ENCODE measurements at places on chromosomes 4 and X.

GRCh38 chr4:101020956-101021355, 326.4 kb downstream of the PPP3CA start:
- DNase-seq = peak; percentile 16

DNA sequence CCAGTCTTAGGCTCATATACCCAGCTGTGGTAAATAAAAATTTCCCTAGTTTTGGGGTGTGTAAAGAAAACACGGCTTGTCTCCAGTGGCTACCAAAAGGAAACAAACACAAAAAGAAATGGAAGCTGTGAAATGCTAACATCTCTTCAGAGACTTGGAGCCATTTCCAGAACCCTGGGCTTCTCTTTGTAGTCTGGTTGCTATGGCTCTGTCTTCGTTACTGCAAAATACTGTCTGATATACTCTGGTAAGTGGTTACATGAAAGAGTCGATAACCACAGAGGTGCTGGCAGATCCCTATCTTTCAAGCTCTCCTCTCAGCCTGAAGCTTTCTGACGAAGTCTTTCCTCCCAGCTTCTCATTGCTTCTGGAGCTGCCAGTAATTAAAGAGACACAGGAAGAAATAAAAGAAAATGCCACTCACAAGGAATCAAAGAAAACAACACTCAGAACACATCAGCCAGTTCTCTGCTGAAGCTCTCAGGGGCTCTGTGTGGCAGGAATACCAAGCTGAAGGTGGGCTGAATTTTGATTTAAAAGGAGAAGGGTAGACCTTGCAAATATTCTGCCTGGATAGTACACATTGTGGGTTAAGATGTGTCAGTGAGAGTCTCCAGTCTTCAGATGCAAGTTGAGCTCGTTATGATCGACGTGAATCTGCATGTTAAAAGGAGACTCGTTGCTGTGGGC, 107.6 kb upstream of the FAM9C start:
- DNase-seq = peak; percentile 48

GRCh38 chr4:4332529-4332928, 42.5 kb downstream of the ZBTB49 start:
- no peak for DNase-seq

- peak; percentile 8 for DNase-seq
Measured at GRCh38 chrX:112577146-112577545, 102.6 kb downstream of the LHFPL1 start.

GRCh38 chr4:56389558-56389957, 2.3 kb upstream of the AASDH start:
- DNase-seq = no peak

DNA sequence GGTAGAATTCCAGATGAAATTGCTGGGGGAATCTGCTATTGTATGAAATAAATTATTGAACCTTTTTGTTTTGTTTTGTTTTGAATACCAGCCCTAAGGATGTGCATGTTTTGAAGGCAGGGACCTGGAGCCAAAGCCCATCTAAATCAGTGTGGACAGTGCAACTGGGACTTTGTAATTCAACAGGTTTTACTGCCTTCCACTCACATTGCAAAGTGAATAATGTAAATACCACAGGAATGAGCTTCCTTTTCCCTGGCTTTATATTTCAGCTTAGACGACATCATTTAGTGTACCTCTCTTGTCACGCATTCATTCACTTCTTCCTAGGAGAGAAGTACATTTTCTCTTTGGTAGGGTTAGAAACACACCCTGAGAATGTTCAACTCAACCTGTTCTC, 795.0 kb downstream of the CENPC start:
- DNase-seq = no peak

DNA sequence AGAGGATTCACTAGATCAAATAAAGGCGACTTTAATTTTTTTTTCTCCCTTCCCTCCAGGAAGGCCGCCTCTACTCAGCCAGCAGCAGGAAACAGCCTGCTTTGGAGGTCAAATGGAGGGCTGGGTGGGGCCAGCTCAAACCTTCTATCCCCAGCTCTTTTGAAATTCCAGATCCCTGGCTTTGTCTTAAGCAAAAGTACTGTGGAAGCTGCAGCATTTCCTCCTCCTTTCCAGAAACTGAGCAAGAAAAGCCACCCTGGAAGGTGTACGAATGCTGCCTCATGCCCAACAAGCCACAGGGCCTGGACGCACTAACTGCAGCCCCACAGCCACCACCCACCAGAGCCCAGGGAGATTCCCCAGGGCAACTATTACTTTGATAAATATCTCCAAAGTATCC, 55.1 kb upstream of the ZCCHC13 start:
- DNase-seq = peak; percentile 18

- DNase-seq = no peak
Measured at GRCh38 chr4:128831531-128832242, 22.2 kb downstream of the JADE1 start.

GRCh38 chr4:187193141-187193540, 469.5 kb upstream of the FAT1 start:
- DNase-seq = no peak

DNA sequence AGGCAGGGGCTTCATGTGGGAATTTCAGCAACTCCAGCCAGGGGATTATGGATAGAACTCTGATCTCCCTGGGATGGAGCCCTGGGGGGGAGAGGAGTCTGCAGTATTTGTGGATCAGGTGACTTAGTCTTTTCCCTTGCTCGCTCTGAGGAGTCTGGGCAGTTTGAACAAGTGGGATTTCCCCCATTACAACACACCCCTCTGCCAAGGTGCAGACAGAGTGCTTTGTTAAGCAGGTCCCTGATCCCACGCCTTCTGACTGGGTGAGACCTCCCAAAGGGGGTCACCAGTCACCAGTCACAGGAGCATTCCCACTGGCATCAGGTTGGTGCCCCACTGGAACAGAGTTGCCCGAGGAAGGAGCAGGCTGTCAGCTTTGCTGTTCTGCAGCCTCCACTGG, 123.9 kb downstream of the LHFPL1 start:
- no peak for DNase-seq

DNA sequence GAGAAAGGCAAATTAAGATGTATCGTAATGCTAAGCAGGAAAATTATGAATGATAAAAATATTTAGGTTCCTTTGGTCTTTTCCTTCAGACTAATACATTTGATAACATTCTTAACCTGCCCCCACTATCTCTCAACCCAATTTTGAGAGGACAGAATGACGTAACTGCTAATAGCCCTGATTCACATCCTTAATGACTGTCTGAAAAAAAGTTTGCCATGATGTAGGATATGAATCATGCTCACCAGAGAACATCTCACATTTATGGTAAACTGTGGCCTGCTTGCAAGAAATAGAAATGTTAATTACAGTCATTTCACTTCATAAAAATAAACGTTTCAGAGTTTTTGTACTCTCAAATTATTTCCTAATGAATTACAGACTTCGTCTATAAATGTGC, 128.0 kb upstream of the VEGFC start:
- DNase-seq = peak; percentile 16

GRCh38 chr4:47513461-47513860, 28.4 kb downstream of the ATP10D start:
- no peak for DNase-seq

GRCh38 chrX:24301060-24301459, 12.8 kb downstream of the SUPT20HL2 start:
- DNase-seq = no peak

DNA sequence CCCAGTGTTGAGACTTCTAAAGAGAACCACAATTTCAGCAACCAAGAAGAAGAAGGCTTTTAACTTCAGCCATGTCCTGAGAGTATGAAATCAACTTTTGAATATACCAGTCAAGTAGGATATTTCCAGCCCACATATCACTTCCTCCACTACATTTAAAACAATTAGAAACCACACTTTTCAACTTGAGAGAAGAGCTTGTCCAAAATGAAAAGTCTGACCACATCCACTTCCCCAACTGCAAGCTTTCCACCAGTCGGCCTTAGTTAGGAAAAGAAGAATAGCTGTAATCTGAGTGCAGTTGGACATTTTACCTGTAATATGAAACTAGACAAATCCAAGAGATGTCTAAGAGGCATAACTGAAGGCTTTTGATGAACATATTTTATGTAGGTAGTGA, 101.9 kb upstream of the SLC7A11 start:
- no peak for DNase-seq

DNA sequence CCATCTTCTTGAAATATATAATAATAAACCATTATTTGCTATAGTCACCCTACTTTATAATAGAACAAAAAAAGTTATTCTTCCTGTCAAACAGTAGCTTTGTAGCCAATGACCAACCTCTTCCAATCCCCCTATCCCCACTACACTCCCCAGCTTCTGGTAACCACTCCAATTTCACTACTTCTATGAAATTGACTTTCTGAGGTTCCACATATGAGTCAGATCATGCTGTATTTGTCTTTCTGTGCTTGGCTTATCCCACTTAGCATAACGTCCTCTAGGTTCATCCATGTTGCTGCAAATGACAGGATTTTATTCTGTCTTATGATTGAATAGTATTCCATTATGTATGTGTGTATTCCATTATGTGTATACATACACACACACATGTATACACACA, 809.7 kb upstream of the NDST4 start:
- DNase-seq = no peak

DNA sequence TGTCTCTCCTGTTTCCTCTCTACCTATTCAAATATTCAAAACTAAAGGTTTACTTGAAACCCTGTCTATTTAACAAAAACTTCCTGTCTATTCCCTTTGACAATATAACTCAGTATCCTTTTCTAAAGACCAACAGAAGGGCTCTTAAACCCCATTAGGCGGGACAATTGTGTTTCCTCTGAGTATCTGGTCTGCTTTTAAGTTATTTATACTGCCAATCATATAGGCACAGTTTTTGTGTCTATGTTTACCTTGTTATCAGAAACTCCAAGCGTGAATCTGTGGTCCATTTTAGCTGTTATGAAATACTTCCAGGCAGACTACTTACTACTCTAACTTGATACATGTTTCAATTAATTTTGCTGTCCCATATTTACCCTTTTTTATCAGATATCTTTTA, 350.0 kb upstream of the CTSO start:
- no peak for DNase-seq

DNA sequence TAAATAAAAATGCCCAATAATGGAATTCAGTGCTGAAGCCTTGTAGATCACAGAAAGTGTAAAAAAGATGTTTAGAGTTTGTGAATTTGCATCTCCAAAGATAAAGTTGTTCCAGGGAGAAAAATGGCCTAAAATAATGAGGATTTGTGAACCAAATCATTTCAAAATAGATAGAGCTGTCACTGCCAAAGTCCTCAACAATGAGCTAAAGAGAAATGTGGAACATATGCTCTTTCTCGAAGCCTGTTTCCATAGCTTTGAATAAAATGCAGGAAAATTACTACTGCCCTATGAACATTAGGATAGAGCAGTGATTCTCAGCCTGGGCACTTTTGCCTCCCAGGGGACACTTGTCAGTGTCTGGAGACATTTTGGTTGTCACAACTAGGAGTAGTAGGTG, 3.4 kb upstream of the AP1S2 start:
- DNase-seq = no peak

DNA sequence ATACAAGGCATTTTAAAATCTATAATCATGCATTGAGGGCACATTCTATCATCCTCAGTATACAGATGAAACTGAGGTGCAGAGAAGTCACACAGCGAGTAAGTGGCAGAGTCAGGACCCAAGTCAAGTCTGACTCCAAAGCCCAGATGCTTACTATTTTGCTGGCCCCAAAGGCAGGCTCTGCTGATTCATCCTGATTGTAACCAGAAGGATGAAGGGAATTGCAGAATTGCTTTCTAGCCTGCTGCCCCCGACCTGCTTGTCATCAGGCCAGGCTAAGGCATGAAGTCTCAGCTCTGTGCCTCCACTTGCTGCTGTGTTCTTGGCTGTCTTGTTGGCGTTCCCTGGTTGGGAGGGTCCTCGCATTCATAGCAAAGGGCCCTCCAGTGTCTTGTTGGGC, 62.7 kb downstream of the SLC9A6 start:
- peak; percentile 46 for DNase-seq

DNA sequence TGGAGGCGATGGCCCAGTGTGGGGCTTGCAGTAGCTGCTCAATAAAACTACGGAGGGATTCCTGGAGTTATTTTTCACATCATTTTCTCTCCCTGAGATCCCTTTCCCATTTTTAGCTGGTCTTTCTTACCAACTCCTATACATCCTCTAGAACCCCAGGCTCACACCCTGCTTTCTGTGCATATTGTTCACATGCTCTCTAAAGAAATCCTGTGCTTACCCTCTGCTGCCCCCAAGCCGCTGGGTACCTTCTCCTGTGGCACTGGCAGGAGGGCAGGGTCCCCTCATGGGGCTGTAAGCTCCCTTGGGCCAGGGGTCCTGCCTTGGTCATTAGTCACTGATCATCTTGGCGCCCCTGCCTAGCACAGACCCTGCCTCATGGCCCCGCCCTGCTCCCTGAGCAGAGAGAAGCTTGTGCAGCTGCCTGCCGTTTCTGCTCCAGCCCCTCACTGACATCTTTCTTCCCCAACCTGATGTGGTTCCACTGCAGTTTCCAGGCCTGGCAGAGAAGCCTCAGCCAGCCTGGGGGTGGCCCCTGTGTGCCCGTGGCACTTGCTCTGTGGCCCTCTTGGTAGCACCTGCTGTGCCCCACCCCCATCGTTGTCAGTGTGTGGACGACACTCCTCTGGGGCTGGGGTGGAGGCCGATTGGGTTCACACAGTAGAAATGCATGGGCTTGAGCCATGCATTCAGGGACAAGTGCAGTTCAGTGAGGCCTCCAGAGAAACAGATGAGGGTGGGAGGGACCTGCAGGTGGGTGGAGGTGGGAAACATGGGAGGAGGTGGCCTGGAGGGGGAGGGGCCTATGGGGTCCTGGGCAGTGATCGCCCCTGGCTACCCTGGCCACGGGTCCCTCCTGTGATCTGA, 69.5 kb downstream of the WFS1 start:
- no peak for DNase-seq

- no peak for DNase-seq
Measured at GRCh38 chr4:78291277-78291676, 234.2 kb downstream of the FRAS1 start.

DNA sequence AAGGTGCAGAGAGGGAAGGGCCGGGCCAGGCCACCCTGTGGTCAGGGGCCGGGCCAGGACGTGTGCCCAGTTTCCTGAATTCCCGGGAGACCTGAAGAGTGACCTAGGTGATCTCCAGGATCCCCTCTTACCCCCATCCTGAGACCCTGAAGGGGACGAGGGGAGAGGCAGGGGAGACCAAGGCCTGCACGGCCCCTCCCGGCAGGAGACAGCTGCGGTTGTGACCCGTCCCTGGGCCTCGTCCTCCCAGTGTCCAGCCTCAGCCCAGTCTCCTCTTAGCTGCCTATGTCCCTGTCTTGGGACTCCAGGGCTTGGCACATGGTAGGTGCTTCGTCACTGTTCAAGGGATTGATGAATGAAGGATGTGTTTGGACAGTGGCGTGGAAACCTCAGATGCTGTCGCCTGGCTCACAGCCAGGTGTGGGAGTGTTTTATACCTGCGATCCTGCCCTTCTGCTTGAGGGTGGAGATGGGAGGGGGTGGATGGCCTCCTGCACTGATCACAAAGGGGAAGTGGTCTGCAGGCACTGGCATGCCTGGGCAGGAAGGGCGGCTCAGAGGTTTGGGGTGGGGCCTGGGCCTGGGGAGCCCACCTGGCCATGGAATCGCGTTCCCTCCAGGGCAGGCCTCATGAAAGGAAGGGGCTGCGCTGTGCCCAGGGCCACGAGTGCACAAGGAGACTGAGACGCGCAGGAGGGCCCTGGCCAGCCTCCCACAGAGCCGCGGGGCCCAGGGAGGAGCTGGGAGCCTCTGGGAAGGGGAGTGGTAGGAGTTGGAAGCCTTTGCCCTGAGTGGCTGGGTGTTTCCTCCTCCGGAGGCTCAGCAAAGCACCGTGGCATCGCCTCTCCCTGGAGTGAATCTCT, 6.9 kb downstream of the SH3TC1 start:
- DNase-seq = no peak
